Stimulated activated CD8-positive, alpha-beta memory T cell treated with anti-CD3 and anti-CD28 coated beads, Interleukin-4, amount 100 ng/mL, for 24 hours (primary cell): ENCODE measurements at places on chromosomes 7 and 10.

- no peak for DNase-seq
Measured at GRCh38 chr7:99648843-99649242, 31.0 kb downstream of the CYP3A5 start.

DNA sequence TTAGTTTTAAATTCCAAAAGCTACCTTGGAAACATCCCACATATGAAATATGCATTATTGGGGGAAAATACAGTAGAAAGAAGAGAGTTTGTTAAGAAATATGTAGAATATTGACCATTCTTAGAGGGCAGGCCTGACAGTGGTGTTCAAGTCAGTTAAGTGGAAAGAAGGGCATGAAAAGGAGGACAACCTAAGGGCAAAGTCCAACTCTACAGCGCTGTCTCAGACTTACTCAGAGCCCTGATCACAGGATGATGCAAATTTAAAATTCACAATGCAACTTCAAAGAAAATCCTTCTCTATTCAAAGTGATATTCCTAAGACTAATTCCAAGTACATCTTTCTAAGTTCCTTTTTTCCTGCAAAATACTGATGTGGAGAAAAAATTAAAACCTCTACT is 139.1 kb upstream of the LRRTM3 start:
- no peak for DNase-seq

- no peak for DNase-seq
Measured at GRCh38 chr10:28317760-28318159, 14.9 kb upstream of the MPP7 start.

- no peak for DNase-seq
Measured at GRCh38 chr7:121020989-121021969, 32.8 kb downstream of the CPED1 start.

GRCh38 chr7:1671594-1672451 is 1.7 kb downstream of the ELFN1 start:
- no peak for DNase-seq

DNA sequence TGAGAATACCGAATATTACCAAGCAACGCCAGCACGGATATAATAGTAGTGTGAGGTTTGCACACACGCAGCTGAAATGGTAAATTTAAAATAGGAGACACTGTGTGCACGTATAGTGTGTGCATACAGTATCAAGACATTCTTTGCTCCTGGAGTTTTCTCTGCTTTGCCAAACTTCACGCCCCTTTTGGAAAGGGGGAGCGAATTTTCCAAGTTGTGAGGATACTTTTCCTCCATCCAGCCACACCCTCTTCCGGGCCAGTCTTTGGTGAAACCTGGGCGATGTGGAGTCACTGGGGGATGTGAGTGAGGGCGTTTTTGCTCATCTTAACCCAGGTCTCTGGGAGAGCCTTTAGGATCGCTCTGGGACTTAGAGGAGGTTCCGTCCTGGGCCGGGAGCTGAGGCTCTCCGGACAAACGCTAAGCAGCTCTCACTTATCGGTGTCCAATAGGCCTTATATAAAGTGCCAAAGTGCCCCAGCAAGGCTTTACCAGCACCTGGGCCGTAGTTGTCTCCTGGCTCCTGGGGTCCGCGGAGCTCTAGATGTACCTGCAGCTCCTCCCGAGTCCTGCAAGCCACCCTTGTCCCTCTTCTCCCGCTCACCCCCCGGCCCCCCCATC is 160.0 kb upstream of the MKI67 start:
- no peak for DNase-seq

DNA sequence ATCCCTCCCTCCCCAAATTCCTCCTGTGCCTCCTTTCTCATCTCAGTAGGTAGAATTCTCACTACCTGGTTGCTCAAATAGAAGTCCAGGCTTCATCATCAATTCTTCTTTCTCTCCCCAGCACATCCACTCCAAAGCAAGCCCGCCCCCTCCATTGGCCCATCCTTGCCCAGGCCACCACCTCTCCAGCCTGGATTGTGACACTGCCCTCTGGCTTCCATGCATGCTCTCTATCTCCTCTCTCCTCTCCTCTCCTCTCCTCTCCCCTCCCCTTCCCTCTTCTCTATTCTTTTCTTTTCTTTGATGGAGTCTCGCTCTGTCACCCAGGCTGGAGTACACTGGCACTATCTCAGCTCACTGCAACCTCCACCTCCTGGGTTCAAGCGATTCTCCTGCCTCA is 144.9 kb downstream of the UBE2H start:
- DNase-seq = no peak

GRCh38 chr7:55108818-55109217 is 90.0 kb downstream of the EGFR start:
- no peak for DNase-seq

- no peak for DNase-seq
Measured at GRCh38 chr10:70053841-70054288, 1.2 kb downstream of the MACROH2A2 start.

DNA sequence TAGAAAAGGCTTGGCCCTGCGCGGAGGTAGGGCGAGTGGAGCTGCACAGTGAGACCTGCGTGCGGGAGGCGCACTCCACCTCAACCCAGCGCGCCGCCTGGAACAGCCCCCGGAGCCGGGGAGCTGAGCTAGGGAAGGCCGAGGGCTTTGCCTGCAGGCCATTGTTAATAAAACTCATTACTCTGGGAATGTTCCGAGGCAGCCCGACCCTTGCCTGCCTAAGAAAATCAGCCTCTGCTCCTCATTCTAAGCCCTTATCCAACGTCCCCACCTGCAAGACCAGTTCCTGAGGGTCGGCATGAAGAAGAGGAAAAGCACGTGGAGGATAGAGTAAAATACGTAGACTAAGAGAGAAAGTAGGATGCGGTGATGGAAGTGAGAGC is 55.3 kb downstream of the C7orf25 start:
- DNase-seq = no peak
